AG08396 (cell line): ENCODE measurements at places on chromosomes 16 and 17.

GRCh38 chr17:48995974-48996721 lies 1.0 kb upstream of the IGF2BP1 start:
- DNase-seq, result peak; percentile 13

DNA sequence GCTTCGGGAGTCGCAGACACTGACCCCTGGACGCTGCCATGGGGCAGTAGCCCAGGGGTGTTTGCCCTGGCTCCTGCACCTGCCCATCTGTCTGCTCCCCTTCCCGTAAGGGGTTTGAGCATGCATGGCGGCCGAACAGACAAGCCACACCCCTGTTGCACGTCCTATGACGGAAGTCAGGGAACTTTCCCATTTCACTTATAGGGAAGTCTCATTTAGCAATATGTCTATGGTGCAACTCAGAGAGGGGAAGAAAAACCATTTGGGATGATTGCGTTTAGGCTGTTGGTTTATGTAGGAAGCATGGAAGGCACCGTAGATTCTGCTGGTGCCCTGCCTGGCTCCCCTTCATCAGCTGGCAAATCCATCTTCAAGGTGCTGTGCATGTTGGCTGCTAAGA lies 112.5 kb downstream of the HAPSTR1 start:
- no peak for DNase-seq

GRCh38 chr16:15976929-15977637 lies 27.7 kb downstream of the ABCC1 start:
- peak; percentile 25 for DNase-seq

GRCh38 chr17:58091024-58091567 lies 7.9 kb downstream of the DYNLL2 start:
- DNase-seq, result no peak

GRCh38 chr17:70520447-70520846 lies 351.1 kb downstream of the KCNJ2 start:
- DNase-seq, result no peak

GRCh38 chr17:62857526-62857925 lies 49.4 kb upstream of the MARCHF10 start:
- no peak for DNase-seq

DNA sequence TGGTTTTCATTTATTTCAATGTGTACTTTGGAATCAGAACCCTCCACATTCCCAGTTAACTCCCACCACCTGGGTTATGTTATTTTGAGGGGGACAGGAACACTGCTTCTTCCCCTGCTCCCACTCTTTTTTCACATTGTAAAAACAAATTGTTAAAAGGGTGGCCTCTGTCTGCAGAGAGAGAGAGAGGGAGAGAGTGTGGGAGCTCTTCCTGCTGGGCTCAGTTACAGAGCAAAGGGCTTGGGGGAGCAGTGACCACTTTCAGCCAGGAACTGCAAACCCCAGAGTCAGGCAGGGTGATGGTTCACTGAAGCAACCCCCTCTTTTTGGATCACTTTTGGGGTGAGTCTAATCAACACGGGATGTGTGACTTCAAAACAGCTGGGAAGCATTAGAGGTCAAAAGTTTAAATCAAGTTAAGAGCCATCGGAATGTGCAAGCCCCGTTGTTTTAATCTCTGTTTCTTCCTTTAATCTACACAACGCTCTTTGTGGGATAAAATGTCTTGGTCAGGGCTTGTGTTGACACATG lies 577.0 kb upstream of the CDH11 start:
- DNase-seq, result no peak

GRCh38 chr17:1726626-1727257 lies 2.2 kb downstream of the WDR81 start:
- no peak for DNase-seq

GRCh38 chr17:6078458-6078871 lies 8.3 kb downstream of the WSCD1 start:
- no peak for DNase-seq

DNA sequence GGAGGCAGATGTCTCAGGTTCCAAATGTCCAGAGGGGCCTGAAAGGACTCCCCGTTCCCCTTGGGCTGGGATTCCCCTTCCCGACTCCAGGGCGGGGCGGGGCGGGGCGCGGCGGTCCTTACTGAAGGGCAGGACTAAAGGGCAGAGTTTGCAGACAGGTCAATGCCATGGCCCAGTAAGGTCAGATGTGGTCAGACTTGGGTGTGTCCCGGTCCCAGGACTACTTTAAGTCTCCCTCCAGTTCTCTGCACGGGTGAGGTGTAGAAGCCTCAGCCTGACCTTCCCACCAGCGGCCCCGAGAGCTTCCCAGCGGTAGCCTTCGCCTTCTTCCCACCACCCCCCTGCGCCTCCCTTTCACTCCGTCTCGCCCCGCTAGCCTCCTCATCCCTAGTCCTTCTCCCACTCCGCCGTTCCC lies 532 bp downstream of the KDM6B start:
- DNase-seq, result peak; percentile 53

DNA sequence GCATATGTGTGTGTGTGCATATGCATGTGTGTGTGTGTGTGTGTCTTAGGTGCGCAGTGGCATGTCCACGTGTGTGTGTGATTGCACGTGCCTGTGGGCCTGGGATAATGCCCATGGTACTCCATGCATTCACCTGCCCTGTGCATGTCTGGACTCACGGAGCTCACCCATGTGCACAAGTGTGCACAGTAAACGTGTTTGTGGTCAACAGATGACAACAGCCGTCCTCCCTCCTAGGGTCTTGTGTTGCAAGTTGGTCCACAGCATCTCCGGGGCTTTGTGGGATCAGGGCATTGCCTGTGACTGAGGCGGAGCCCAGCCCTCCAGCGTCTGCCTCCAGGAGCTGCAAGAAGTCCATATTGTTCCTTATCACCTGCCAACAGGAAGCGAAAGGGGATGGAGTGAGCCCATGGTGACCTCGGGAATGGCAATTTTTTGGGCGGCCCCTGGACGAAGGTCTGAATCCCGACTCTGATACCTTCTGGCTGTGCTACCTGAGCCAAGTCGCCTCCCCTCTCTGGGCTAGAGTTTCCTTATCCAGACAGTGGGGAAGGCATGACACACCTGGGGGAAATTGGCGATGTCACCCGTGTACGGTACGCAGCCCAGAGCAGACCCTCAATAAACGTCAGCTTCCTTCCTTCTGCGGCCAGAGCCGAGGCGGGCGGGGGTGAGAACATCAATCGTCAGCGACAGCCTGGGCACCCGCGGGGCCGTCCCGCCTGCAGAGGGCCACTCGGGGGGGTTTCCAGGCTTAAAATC lies 47.6 kb downstream of the IL21R start:
- DNase-seq, result no peak

DNA sequence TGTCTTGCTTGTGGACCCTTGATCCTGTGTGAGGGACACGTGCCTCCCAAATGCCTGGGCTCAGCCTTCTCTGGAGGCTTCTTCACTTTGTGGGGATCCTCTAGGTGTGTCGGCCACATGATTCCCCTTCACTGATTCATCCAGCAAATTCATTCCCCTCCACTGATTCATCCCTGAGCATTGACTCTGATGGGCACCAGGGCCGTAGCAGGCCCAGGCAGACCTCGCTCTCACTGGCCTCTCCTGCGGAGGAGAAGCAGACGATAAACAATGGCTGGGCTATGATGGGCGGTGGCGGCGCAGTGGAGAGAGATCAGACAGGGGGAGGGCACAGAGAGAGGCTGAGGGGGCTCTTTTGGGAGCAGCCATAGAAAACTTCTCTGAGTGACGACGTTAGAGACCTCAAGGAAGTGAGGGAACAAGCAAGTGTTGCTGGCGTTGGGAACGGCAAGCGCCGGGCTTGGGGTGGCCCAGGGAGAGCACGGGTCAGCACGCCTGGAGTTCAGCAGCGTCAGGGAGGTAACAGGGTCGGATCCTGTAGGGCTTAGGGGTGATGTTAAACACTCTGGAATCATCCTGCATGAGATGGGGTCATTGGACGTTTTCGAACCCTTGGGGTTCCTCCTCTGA lies 17.5 kb upstream of the RPTOR start:
- DNase-seq, result peak; percentile 66

- no peak for DNase-seq
Measured at GRCh38 chr17:31573861-31574260, 182.4 kb downstream of the RAB11FIP4 start.

DNA sequence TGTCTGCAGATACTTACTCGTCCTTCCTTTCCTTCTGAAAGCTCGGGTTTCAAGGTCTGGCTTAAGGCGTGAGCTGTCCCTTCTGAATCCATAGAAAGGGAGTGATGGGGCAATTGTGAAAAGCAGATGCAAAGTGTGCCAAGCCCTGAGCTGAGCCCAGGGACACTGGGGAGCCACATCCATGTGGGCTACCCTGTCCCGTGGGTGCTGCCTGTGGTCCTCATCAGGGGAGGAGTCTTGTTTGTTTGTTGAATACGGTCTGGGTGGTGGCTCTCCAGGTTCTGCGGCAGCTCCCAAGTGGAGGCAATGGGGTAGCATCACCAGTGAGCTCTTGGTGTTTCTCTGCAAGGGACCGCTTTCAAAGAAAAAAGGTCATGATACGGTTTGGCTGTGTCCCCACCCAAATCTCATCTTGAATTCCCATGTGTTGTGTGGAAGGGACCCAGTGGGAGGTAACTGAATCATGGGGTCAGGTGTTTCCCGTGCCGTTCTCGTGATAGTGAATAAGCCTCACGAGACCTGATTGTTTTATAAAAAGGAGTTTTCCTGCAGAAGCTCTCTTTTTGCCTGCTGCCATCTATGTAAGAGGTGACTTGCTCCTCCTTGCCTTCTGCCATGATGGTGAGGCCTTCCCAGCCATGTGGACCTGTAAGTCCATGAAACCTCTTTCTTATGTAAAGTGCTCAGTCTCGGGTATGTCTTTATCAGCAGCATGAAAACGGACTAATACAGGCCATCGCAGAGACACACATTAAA lies 1.0 kb upstream of the ALG1 start:
- no peak for DNase-seq

- DNase-seq, result no peak
Measured at GRCh38 chr16:24989494-24989893, 25.7 kb downstream of the ARHGAP17 start.

GRCh38 chr16:48617711-48618148 lies 7.8 kb upstream of the N4BP1 start:
- DNase-seq, result peak; percentile 53

DNA sequence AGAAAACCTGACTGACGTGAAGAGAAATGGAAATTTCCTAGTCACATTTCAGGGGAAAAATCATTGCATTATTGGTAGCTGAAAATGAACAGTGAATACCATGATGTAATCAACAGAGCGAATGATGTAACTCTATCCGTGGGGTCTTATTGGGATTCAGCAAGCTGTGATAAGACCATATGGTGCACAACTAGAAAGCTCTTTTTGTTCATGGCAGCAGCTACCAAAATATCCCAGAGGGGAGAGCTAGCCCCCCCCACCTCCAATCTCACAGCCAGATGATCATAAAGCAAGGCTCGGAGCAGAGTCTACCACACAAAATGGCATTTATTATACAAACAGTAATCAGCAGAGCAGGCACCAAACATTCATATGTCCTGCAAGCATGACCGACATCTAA lies 22.2 kb upstream of the DNAH17 start:
- no peak for DNase-seq

DNA sequence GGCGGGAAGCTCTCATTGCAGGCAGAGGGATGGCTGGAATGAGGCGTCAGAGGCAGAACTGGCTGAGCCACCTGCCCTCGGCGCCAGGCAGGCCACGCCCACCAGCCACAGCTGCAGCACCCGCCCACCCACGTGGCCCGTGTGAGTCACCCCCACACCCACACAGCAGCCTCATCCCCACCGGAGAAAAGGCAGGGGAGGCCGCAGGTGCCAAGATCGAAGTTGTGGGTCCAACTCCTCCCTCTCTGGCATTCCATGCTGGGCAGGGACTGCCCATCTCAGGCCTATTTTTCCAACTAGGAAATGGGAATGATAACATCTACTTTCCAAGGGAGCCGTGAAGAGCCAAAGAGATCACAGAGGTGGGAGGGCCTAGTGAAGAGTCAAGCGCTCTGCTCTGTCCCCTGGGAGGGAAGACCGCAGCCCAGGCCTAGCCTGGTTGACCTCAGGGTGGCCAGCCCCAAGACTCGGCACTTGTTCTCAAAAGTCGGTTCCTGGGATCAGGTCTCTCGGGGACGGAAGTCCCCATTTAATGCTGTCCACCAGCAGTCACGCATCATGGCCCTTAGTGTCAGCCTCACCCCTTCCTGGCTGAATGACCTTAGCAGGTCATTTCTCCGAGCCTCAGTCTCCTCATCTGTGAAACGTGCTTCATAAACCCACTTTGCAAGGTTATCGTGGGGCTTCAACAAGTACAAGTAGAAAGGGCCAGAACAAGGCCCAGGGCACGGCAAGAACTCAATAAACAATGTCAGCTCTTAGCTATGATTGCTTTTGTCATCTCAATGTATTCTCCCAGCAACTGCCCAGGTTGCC lies at the start of gene TRPV3:
Gene TRPV3 (minus strand): TSS at position 45 of the 816 bp plus-strand sequence. CDS start 2,962 bp downstream, outside the sequence.
- no peak for DNase-seq

DNA sequence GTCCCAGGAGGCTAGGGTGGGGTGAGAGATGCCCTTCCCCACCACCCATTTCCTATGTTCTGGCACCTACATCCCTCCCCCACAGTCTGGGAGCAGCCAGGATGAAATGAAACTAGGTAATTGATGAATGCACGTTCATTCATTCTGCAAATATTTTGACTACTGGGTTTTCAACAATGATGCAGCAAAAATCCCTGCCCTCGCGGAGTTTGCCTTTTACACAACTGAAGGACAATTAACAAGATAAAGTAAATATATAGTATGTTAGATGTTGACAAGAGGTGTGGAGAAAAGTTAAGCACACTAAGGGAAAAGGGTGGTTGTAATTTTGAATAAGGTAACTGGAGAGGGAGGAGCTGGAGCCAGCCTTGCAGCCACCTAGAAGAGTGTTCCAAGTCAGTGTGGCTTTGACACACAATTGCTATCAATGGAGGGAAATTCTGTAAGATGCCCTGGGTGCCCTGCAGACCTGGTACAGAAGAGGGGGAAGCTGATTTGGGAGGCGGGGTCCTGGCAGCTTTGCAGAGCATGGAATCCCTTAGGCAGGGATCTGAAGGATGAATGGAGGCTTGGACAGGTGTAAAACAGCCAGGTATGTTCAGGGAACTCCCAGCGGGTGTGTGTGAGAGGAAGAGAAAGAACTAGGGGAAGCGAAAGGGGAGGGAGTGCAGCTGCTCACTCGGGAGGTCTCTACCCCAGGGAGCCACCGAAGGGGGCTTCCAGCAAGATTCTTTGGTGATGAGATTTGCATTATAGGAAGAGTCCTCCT lies 2.5 kb downstream of the TMEM92 start:
- peak; percentile 22 for DNase-seq

GRCh38 chr17:40345994-40346764 lies 18.4 kb downstream of the GJD3 start:
- no peak for DNase-seq

DNA sequence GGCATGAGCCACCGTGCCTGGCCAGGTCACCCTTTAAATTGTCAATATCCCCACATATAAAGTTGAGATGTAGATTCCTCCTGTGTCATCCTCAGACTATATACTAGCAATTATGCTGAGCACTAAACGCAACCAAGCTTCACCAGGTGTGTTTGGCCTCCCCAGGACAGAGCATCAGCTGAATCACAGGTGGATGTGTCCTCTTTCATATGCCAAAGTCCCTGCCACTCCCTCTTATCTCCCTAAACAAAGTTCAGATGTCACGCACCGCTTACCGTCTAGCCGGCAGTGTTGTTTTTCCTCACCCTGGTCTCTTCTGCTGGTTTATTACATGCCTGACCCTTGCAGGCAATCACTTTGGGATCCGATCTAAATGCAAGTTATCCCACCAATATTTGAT lies 43.8 kb upstream of the ARHGAP44 start:
- no peak for DNase-seq

- DNase-seq, result no peak
Measured at GRCh38 chr17:42508426-42509165, 27.4 kb upstream of the NAGLU start.
